Activated CD8-positive, alpha-beta T cell treated with anti-CD3 and anti-CD28 coated beads for 36 hours (primary cell): ENCODE measurements at places on chromosomes 11 and 22. TPM values are rescaled to one million over a fixed set of nuclear protein-coding genes. Genes with fewer than 3 reads are reported as not detected.

DNA sequence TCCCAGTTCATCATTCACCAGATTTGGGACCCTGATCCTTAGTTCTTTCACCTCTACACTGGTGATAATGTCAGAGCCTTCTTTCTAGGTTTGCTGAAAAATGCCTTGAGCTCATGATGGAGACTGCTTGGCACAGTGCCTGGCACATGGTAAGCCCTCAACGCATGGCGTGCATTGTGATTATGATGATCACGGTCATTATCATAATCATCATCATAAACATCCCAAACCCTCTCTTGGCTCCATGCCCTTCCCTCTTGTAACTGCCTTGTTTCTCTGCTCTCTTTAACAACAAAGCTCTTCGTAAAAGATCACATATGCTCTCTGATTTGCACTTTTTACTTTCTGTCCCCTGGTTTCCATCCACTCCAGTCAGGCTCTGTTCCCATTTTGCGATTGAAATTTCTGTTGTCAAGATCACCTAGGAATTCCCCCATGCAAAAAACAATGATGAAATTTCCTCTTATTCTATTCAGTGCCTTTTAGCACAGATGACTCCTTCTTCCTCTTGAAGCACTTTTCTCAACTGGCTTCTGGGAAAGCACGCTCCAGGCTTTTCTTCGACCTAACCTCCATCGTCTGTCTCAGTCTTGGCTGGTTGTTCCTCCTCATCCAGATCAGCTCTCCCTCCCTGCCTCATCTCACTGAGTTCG, 479.1 kb downstream of the OPCML start:
- H3K4me3 ChIP-seq, result no peak overlapping the region
- no peak overlapping the region for H3K27ac ChIP-seq
- H3K27me3 ChIP-seq, result peaks cover 1% of the 10 kb centered on the region
- H3K36me3 ChIP-seq, result no peaks in the 10 kb centered on the region
- DNase-seq, result no peak
- no peaks in the 10 kb centered on the region for H3K4me1 ChIP-seq

DNA sequence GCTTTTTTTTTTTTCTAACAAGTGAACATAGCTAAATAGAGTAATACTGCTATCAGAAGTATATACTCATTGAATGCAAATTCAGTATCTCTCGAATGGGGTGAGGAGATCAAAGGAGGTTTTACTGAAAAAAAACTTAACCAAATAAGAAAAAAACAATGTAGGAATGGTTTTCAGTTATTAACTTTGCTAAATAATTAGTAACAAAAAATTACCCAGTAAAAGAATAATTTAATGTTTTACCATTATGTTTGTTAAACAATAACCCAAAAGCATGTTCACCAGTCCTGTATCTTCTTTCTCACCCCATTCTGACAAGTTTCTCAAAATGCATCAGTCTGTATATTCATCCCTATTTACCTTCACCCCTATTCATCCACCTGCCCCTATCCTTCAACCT, 22.6 kb upstream of the CTSC start:
- no peaks in the 10 kb centered on the region for H3K27me3 ChIP-seq
- no peak overlapping the region for H3K27ac ChIP-seq

The CCDC34 gene
- 26.8 TPM for total RNA-seq

- no peaks in the 10 kb centered on the region for H3K4me1 ChIP-seq
- no peak overlapping the region for H3K4me3 ChIP-seq
- no peak overlapping the region for H3K27ac ChIP-seq
- DNase-seq, result no peak
Measured at GRCh38 chr11:107174856-107175255, 156.6 kb upstream of the GUCY1A2 start.

DNA sequence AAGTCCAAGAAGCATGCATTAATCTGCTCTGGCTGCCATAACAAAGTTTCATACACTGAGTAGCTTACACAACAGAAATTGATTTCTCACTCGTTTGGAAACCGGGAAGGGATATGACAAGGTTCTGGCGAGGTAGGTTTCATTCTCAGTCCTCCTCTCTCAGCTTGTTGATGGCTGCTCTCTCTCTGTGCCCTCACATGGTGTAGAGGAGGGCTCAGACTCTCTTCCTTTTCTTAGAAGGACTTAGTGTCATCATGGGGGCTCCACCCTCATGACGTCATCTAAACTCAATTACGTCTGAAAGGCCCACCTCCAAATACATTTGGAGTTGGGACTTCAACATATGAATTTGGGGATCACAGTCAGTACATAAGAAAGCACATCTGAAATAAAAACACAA, 18.6 kb downstream of the GLYATL1 start:
- H3K4me3 ChIP-seq, result no peak overlapping the region
- H3K36me3 ChIP-seq, result no peaks in the 10 kb centered on the region
- peaks cover 3% of the 10 kb centered on the region for H3K4me1 ChIP-seq

- no peaks in the 10 kb centered on the region for H3K27me3 ChIP-seq
- H3K27ac ChIP-seq, result no peak overlapping the region
- H3K36me3 ChIP-seq, result no peaks in the 10 kb centered on the region
- no peak for DNase-seq
Measured at GRCh38 chr11:134506046-134506445, 94.0 kb upstream of the B3GAT1 start.

GRCh38 chr22:49294656-49295464, 532.8 kb downstream of the BRD1 start:
- no peak overlapping the region for H3K27ac ChIP-seq
- DNase-seq, result no peak
- H3K4me1 ChIP-seq, result no peaks in the 10 kb centered on the region
- no peak overlapping the region for H3K4me3 ChIP-seq

DNA sequence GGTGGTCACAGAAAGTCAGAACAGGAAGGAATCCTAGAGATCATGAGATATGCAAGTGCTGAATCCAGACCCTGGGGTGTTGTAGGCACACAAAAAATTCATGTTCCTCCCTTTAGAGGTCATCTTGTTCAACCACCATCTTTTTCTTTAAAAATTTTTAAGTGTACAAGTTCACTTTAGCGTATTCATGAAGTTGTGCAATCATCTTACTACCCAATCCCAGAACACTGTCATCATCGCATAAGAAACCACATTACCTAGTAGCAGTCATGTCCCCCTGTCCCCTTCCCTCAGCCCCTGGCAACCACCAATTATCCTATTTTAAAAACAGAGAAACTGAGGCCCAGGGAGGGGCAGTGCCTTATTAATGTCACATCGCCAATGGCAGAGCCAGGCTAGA, 20.3 kb upstream of the WNT11 start:
- peaks cover 8% of the 10 kb centered on the region for H3K4me1 ChIP-seq
- H3K27me3 ChIP-seq, result peaks cover 1% of the 10 kb centered on the region
- no peak overlapping the region for H3K27ac ChIP-seq
- DNase-seq, result no peak
- no peak overlapping the region for H3K4me3 ChIP-seq

DNA sequence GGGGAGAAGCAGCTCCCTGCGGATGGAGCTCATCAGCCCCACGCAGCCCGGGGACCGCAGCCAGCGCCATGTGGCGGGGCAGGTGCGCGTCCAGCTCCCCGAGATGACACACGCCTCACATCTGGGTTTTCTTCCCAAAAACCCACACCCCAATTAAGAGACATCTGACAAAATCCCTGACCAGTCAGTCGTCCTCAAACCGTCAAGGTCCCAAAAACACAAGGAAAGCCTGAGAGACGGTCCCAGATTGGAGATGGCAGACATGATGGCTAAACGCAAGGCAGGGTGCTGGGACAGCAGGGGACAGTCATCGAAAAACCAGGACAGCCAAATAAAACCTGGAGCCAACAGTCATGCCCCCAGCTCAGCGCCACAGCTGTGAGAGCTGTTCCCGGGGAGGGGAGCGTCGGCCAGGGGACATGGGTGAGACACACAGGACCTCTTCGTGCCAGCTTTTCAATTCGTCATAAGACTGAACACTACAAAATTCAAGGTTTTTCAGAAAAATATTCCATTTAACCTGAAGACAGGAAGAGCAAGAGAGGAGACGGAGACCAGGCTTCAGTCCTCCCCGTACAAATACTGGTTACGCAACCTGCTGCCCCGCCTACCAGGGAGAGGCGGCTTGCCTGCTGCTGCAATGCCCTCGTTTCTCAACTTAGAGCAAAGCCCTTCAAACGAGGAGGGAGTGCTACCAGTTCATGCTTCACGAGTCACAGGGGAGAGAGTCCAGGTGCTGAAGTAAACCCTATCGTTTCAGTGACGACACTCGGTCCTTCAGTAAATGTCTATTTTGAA, 10.5 kb downstream of the TOLLIP start:
- no peak overlapping the region for H3K4me3 ChIP-seq
- no peaks in the 10 kb centered on the region for H3K36me3 ChIP-seq
- H3K4me1 ChIP-seq, result peaks cover 12% of the 10 kb centered on the region
